Immature natural killer cell (primary cell): ENCODE measurements at places on chromosomes 1 and 21. TPM values are rescaled to one million over a fixed set of nuclear protein-coding genes. Genes with fewer than 3 reads are reported as not detected.

DNA sequence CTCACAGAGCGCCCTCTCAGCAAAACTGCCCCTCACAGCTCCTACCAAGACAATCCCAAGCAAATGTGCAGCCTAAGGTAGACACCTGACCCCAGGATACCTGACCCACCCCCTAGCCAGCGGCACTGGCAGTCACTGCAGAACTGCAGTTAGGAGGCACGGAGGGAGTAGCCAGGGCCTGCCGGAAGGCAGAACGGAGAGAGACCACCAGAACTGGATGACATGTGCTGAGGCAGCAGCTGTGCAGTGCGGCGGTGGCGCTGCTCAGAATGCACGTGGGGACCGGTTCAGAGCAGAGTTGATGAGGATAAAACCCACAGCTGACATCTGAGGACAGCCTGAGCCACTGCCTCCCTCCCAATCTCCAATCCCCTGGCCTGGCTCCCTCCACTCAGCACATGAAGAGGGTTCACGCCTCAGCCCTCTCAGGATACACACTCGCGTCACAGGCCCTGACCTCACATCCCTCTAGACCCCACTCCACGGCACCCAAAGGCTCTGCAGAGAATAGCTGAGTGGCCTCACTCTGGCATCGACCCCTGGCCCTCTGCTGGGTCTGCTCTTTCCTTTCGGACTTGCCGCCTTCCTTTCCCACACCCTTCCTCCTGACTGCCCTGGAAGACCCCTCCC, 29.6 kb downstream of the UBE2G2 start:
- no peaks in the 10 kb centered on the region for H3K4me1 ChIP-seq
- H3K27me3 ChIP-seq = peaks cover 2% of the 10 kb centered on the region
- peaks cover 37% of the 10 kb centered on the region for H3K36me3 ChIP-seq
- DNase-seq = no peak
- no peak overlapping the region for H3K4me3 ChIP-seq

GRCh38 chr1:2637442-2638145, 4.8 kb upstream of the MMEL1 start:
- no peak for DNase-seq
- H3K4me1 ChIP-seq = peaks cover 4% of the 10 kb centered on the region
- no peaks in the 10 kb centered on the region for H3K36me3 ChIP-seq
- no peak overlapping the region for H3K4me3 ChIP-seq
- no peak overlapping the region for H3K27ac ChIP-seq
- peaks cover 6% of the 10 kb centered on the region for H3K27me3 ChIP-seq

DNA sequence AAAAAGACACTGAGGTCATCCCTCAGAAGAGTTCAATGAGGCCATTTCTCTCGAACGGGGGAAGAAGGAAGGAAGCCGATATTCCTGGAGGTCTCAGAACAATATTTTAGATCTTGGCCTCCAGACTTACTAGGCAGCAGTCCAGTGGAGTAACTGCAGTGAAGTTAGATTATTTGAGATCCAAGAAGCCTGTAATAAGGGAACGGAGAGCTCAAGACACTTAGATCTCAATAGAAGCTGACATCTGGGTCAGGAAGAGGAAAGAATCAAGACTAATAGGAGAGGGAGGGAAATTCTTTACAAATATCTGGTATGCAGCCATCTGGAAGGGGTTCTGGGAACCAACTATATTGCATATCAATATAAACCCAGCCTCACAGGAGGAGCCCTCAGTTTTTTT, 13.6 kb upstream of the ENAH start:
- no peak overlapping the region for H3K27ac ChIP-seq
- DNase-seq = no peak
- no peaks in the 10 kb centered on the region for H3K4me1 ChIP-seq
- no peak overlapping the region for H3K4me3 ChIP-seq
- no peaks in the 10 kb centered on the region for H3K27me3 ChIP-seq

- no peak for DNase-seq
- H3K4me3 ChIP-seq = peak overlapping the region; percentile 65
- H3K27me3 ChIP-seq = peaks cover 68% of the 10 kb centered on the region
- peaks cover 50% of the 10 kb centered on the region for H3K36me3 ChIP-seq
- H3K27ac ChIP-seq = peak overlapping the region; percentile 93
- H3K4me1 ChIP-seq = peaks cover 99% of the 10 kb centered on the region
These were observed 57.5 kb downstream of the CD247 start for GRCh38 chr1:167460836-167461235.

PCP4L1 gene
- not detected for polyA plus RNA-seq

- peaks cover 71% of the 10 kb centered on the region for H3K4me1 ChIP-seq
- DNase-seq = peak; percentile 86
- peak overlapping the region; percentile 95 for H3K4me3 ChIP-seq
- no peaks in the 10 kb centered on the region for H3K36me3 ChIP-seq
- peaks cover 26% of the 10 kb centered on the region for H3K27me3 ChIP-seq
These were observed 161.2 kb downstream of the RUNX1 start for GRCh38 chr21:34887725-34888568.

ANKRD65 gene
- not detected for polyA plus RNA-seq

- no peak for DNase-seq
- peaks cover 8% of the 10 kb centered on the region for H3K4me1 ChIP-seq
- no peaks in the 10 kb centered on the region for H3K36me3 ChIP-seq
- no peak overlapping the region for H3K4me3 ChIP-seq
- peaks cover 5% of the 10 kb centered on the region for H3K27me3 ChIP-seq
- H3K27ac ChIP-seq = no peak overlapping the region
These were observed 2.8 kb downstream of the MYOM3 start for GRCh38 chr1:24109166-24109483.

DNA sequence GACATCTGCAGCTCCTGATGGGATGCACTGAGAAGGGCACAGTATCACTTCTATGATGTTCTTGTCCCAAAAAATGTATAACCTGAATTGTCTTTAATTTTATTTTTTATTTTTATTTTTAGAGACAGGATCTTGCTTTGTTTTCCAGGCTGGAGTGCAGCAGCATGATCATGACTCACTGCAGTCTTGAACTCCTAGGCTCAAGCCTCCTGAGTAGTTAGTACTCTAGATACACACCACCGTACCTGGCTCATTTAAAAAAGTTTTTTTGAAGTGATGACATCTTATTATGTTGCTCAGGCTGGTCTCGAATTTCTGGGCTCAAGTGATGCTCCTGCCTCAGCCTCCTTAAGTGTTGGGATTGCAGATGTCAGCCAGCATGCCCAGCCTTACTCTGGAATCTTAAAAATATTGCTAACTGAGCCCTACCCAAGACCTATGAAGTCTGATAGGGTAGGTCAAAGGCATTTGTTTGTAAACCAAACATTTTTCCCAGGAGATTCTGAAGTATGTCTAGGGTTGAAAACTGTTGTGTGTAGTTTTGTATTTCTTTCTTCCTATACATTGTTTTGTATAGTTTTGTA, 68.9 kb downstream of the ATF6 start:
- H3K27ac ChIP-seq = no peak overlapping the region
- H3K4me1 ChIP-seq = no peaks in the 10 kb centered on the region
- H3K27me3 ChIP-seq = peaks cover 1% of the 10 kb centered on the region
- H3K36me3 ChIP-seq = peaks cover 8% of the 10 kb centered on the region
- H3K4me3 ChIP-seq = no peak overlapping the region

CYP4X1 gene
- polyA plus RNA-seq = not detected

HTR6 gene
- polyA plus RNA-seq = not detected

DNA sequence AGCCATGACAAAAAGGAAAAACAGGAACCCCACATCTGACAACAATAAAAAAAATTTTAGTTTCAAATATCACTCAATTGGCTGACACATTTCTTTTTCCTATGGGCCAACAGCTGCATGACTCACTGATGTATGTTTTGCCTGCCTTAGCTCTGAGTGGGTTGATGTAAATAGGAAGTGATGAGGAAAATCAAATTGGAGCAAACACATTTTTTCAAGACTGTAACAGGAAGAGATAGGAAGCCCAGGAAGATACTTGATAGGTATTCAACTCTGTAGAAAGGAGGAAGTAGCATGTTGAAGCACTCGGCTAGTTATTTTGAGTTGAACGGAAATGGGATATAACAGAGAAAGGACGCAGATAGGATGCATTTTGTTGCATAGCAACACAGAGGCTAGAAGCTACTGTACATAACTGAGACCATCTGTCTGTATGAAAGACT, 168.0 kb upstream of the NR5A2 start:
- no peak overlapping the region for H3K4me3 ChIP-seq
- no peak for DNase-seq
- peaks cover 2% of the 10 kb centered on the region for H3K27me3 ChIP-seq
- H3K27ac ChIP-seq = no peak overlapping the region
- peaks cover 5% of the 10 kb centered on the region for H3K4me1 ChIP-seq

DNA sequence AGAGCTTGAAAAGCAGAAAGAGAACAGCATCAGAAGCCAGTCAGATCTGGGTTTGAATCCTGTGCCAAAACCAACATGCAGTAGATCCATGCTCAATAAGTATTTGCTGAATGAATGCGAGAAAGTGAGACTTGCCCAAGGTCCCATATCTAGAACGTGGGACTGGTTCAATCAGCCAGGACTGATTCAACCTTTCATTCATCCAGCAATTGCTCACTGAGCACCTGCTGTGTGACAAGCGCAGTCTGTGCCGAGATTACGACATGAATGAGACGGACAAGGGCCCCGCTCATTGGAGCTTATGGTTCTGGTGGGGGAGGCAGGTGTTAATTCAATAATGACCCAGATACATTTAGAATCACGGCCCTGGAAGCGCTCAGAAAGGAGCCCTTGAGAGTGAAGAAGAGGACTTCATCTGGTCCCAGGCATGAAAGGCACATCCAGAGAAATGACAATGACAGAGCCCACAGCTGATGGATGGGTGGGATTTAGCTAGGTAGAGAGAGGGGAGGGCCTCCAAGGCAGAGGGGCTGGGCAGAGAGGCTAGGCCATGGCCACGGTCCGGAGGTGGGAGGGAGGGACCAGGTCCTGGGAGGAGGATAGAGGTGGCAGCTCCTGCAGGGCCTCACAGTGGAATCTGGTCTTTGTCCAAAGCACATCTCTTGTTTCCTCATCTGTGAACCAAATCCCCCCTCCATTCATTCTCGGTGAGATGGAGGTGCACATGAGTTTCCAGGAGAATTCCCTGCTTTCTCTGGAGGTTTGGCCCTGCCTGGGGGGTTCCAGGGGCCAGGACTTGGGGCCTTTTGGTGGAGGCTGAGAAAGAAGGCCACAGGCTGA, 4.2 kb upstream of the FAM131C start:
- peak overlapping the region; percentile 25 for H3K4me3 ChIP-seq
- H3K4me1 ChIP-seq = peaks cover 23% of the 10 kb centered on the region
- DNase-seq = no peak
- no peaks in the 10 kb centered on the region for H3K36me3 ChIP-seq
- no peak overlapping the region for H3K27ac ChIP-seq

MYCL gene
- 2.9 TPM for polyA plus RNA-seq

DNA sequence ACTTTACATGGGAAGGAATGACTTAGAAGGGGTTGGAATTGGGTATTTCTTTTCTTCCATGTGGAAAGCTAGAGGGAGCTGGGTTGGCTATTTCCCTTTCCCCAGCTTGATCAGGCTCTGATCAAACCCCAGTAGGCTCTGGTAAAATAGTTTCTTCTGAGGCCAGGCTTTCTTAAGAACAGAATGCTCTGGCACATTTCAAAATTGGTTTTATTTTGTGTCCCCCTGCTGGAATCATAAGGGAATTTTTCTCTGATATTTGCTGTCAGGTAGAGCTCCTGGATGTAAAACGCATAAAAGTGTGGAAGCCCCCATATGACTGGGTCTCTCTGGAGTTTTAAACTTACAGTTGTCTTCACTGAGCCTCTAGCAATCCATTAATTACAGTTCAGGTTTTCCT, 17.1 kb upstream of the APOBEC4 start:
- H3K4me1 ChIP-seq = no peaks in the 10 kb centered on the region
- H3K27me3 ChIP-seq = peaks cover 16% of the 10 kb centered on the region

GRCh38 chr1:12338017-12338416, 108.2 kb downstream of the VPS13D start:
- no peak overlapping the region for H3K4me3 ChIP-seq
- no peak overlapping the region for H3K27ac ChIP-seq
- H3K4me1 ChIP-seq = peaks cover 26% of the 10 kb centered on the region
- no peak for DNase-seq
- H3K27me3 ChIP-seq = no peaks in the 10 kb centered on the region

DNA sequence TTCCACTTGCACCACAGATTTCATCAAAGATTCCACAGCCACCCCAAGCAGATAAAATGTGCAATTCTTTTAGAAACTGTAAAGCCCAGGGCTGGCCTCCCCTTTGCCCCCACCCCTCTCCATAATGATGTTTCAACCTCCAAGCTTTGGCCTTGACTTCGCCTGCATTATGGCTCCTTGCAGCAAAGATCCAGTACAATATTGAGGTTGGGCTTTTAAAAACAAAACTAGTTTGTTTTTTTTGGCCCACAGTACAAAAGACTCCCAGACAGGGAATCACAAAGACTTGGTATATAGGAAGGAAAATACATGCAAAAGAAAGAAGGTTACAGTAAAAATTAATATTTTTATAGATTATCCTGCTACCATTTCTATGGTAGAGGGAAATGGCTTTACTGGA, 356.5 kb upstream of the PTBP2 start:
- H3K4me1 ChIP-seq = no peaks in the 10 kb centered on the region
- H3K36me3 ChIP-seq = no peaks in the 10 kb centered on the region
- no peaks in the 10 kb centered on the region for H3K27me3 ChIP-seq

- no peak for DNase-seq
- H3K27me3 ChIP-seq = peaks cover 3% of the 10 kb centered on the region
- H3K27ac ChIP-seq = no peak overlapping the region
- H3K4me3 ChIP-seq = no peak overlapping the region
- H3K36me3 ChIP-seq = no peaks in the 10 kb centered on the region
These were observed 8.8 kb upstream of the RNF223 start for GRCh38 chr1:1082776-1083415.

VTCN1 gene
- polyA plus RNA-seq = not detected

GRCh38 chr1:54782588-54782987, 18.3 kb upstream of the PARS2 start:
- H3K4me3 ChIP-seq = no peak overlapping the region
- H3K36me3 ChIP-seq = peaks cover 30% of the 10 kb centered on the region
- H3K4me1 ChIP-seq = peaks cover 11% of the 10 kb centered on the region
- no peak for DNase-seq
- H3K27me3 ChIP-seq = no peaks in the 10 kb centered on the region

GRCh38 chr1:97378596-97378995, 542.2 kb downstream of the DPYD start:
- no peak for DNase-seq
- peaks cover 27% of the 10 kb centered on the region for H3K4me1 ChIP-seq
- H3K36me3 ChIP-seq = peaks cover under 1% of the 10 kb centered on the region
- H3K27me3 ChIP-seq = peaks cover 1% of the 10 kb centered on the region
- no peak overlapping the region for H3K4me3 ChIP-seq

DNA sequence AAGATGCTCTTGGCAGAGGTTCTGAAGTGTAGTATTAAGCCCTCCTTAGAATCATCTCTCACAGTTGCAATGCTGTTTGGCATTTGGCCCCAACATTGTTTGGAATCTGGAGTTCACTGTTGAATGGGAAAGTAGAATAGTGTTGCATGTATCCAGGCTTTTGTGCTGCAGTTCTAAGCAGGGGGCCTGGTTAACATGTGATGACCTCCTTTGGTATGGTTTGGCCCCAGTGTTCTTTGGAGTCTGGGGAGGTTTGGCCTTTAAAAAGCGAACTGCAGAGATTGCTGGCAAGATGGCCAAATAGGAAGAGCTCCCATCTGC, 61.8 kb upstream of the PLD5 start:
- DNase-seq = no peak
- no peak overlapping the region for H3K27ac ChIP-seq
- H3K36me3 ChIP-seq = no peaks in the 10 kb centered on the region
- H3K4me3 ChIP-seq = no peak overlapping the region
- H3K4me1 ChIP-seq = no peaks in the 10 kb centered on the region
